CD4-positive, alpha-beta T cell treated with Interleukin-6 at 100 ng/mL for 8 hours (primary cell): ENCODE measurements at places on chromosomes 1 and 21.
A peak's percentile ranks its signal among the peaks of the same experiment; 100 is the strongest.

DNA sequence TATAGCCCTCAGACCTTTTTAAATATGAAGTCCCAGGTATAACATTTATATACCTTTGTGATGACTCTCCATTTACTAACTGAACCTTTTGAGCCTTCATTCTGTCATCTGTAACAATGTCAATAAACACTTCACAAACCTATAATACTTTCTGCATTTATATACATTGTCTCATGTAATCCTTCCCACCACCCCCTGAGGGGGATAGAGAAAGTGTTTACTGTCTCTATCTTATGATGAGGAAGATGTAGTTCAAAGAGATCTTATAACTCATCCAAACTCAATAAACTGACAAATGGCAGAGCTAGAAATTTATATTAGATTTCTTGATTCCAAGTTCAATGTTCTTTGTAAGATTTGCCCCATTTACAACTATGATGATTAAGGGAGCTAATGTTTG, 48.3 kb upstream of the CR2 start:
- no peak for DNase-seq

GRCh38 chr1:236407059-236407458, 13.0 kb downstream of the EDARADD start:
- DNase-seq: no peak

DNA sequence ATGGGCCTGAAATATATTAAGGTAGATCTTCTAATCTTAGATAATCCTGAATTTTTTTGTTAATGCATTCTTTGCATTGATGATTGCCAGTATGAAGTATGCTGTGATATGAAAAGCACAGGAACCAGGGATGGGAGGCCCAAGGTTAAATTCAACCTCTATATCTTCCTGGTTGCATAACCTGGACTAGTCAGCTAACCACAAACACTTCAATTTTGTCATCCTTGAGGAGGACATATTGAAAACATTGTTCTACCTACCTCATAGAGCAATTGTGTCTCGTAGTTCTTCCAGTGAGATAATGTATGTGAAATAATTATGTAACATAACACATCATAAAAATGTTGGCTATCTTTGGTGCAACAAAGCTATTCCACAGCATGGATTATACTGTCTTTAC, 25.6 kb downstream of the PDC start:
- no peak for DNase-seq

- peak; percentile 68 for DNase-seq
These were observed 5.5 kb upstream of the PRKCZ start for GRCh38 chr1:2044510-2045319.

GRCh38 chr1:93275634-93276295, 69.9 kb upstream of the DR1 start:
- DNase-seq: no peak

- no peak for DNase-seq
These were observed 41.2 kb upstream of the USH2A start for GRCh38 chr1:216464489-216464888.
